ENCODE measurements at places on chromosomes 3 and 15. TPM values are rescaled to one million over a fixed set of nuclear protein-coding genes. Genes with fewer than 3 reads are reported as not detected.

- no peak overlapping the region for H3K27ac ChIP-seq
- H3K4me1 ChIP-seq = no peaks in the 10 kb centered on the region
- DNase-seq = no peak
- no peaks in the 10 kb centered on the region for H3K27me3 ChIP-seq
These were observed 12.6 kb upstream of the SHISA5 start for GRCh38 chr3:48516571-48516970.

DNA sequence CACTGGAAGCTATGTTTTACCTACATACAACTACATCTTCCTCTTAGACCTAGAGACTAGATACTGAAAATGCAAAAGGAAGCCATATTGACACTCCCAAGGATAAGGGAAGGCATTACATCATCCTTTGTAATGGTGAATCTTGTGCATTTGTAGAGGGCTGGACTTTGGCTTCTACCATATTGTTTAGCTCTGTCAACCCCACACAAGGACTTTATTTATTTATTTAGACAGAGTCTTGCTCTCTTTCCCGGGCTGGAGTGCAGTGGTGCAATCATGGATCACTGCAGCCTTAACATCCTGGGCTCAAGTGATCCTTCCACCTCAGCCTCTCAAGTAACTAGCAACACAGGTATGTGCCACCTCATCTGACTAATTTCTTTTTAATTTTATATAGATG is 331.5 kb upstream of the TPRG1 start:
- no peak for DNase-seq
- H3K36me3 ChIP-seq = peaks cover 4% of the 10 kb centered on the region
- H3K27ac ChIP-seq = no peak overlapping the region

- H3K4me3 ChIP-seq = no peak overlapping the region
- H3K4me1 ChIP-seq = no peaks in the 10 kb centered on the region
- H3K27me3 ChIP-seq = no peaks in the 10 kb centered on the region
- DNase-seq = no peak
- no peaks in the 10 kb centered on the region for H3K36me3 ChIP-seq
These were observed 66.5 kb downstream of the GABRG3 start for GRCh38 chr15:27037501-27037900.

DNA sequence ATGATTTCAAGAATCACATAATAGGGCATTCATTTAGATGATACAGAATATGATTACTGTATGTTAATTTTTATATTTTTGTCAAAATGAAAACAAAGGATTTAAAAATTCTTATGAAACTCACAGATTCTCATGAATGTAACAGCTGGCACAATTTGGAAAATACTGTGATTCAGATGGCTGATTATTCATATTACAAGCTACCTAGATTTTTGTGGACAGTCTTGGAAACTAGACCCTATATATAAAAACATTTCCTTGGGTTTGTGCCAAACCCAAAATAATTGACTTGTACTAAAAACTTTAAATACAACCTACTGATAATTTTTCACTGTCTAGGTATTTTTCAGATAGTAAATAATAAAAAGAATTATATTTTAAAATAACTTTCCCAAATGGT is 26.2 kb downstream of the ZBED2 start:
- no peaks in the 10 kb centered on the region for H3K27me3 ChIP-seq
- DNase-seq = no peak
- H3K36me3 ChIP-seq = no peaks in the 10 kb centered on the region

- H3K27ac ChIP-seq = no peak overlapping the region
- DNase-seq = peak; percentile 84
- H3K27me3 ChIP-seq = no peaks in the 10 kb centered on the region
- no peaks in the 10 kb centered on the region for H3K4me1 ChIP-seq
These were observed 67.2 kb downstream of the EFHB start for GRCh38 chr3:19866751-19867347.

DNA sequence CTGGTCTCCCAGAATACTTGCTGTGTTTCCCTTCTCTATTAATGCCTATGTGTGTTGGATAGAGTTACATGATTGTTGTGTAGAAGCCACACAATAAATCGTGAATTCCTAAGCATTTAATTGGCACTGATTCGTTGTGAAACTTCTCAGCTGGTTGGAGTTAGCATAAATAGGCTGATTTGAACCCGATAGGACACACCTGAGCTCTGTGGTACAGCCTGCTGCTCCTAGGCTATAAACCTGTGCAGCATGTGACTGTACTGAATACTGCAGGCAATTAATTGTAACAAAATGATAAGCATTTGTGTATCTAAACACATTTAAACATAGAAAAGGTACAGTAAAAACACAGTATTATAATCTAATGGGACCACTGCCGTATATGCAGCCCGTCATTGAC is 4.9 kb downstream of the ACAD11 start:
- H3K4me3 ChIP-seq = no peak overlapping the region
- H3K27ac ChIP-seq = no peak overlapping the region
- H3K27me3 ChIP-seq = no peaks in the 10 kb centered on the region
- peaks cover 30% of the 10 kb centered on the region for H3K4me1 ChIP-seq
- DNase-seq = no peak
- H3K36me3 ChIP-seq = no peaks in the 10 kb centered on the region

- H3K27me3 ChIP-seq = no peaks in the 10 kb centered on the region
- no peaks in the 10 kb centered on the region for H3K4me1 ChIP-seq
- H3K4me3 ChIP-seq = no peak overlapping the region
- DNase-seq = no peak
These were observed 49.4 kb downstream of the CLASP2 start for GRCh38 chr3:33668618-33669017.

IL16 gene
- 27.8 TPM for total RNA-seq

All from lung (tissue), 17 donors.